ENCODE measurements at places on chromosomes 12 and 14. TPM values are rescaled to one million over a fixed set of nuclear protein-coding genes. Genes with fewer than 3 reads are reported as not detected.

The NEUROD4 gene
- 0.11 TPM for total RNA-seq

The P3H3 gene
- total RNA-seq = 21.6 TPM

The ACVRL1 gene
- 10.6 TPM for total RNA-seq

The CTSG gene
- not detected for total RNA-seq

The GYS2 gene
- not detected for total RNA-seq

The GLI1 gene
- 3.4 TPM for total RNA-seq

The LRP1-AS gene
- 0.88 TPM for total RNA-seq

The ANO2 gene
- 0.68 TPM for total RNA-seq

The MANSC4 gene
- not detected for total RNA-seq

The SPX gene
- 0.25 TPM for total RNA-seq

The BEGAIN gene
- total RNA-seq = 16.0 TPM

The BBOF1 gene
- 8.3 TPM for total RNA-seq

- no peak for ATAC-seq
These were observed 358.0 kb downstream of the DAD1 start for GRCh38 chr14:22231018-22231417.

DNA sequence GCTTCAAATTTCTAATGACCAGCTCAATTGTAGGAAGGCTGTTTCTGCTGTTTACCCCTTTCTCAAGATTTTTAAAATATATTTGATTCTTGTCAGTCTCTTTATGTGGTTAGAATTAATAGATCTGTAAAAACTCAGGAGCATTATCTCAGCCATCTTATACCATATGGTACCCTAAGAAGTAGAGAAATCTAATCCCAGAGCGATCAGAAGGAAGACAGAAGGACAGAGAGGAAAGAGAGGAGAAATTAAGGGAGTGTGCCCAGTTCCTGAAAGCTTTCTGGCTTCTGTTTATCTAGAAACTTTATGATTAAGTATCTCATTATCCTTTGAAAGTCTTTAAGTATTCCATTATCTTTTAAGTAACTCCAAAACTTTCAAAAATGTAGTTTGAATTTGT, 152.1 kb upstream of the NAV3 start:
- no peak for ATAC-seq

GRCh38 chr12:121186826-121187225, 23.1 kb upstream of the P2RX4 start:
- no peak for ATAC-seq

GRCh38 chr12:88726806-88727720, 146.8 kb upstream of the KITLG start:
- ATAC-seq = no peak

GRCh38 chr14:103111232-103111868, 11.9 kb upstream of the TNFAIP2 start:
- ATAC-seq = no peak

DNA sequence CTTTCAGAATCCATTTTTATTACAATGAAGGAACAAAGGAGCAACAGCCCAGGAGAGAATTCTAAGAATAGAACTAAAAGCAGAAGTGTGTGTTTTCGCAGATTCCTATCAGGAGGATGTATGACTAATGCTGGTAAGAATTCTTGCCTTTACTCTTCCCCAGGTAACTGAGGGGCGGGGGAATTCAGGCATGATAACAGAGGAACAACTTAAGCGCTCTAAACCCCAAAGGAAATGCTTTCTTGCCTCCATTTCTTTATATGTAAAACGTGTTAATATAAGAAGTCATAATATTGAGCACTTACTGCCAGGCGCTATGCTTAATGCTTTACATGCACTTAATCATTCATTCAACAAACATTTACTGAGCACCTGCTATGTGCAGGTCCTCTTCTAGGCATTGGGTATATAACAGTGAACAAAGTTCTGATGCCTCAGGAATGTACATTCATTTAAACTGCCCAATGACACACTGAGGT, 4.5 kb downstream of the HCAR1 start:
- ATAC-seq = no peak

DNA sequence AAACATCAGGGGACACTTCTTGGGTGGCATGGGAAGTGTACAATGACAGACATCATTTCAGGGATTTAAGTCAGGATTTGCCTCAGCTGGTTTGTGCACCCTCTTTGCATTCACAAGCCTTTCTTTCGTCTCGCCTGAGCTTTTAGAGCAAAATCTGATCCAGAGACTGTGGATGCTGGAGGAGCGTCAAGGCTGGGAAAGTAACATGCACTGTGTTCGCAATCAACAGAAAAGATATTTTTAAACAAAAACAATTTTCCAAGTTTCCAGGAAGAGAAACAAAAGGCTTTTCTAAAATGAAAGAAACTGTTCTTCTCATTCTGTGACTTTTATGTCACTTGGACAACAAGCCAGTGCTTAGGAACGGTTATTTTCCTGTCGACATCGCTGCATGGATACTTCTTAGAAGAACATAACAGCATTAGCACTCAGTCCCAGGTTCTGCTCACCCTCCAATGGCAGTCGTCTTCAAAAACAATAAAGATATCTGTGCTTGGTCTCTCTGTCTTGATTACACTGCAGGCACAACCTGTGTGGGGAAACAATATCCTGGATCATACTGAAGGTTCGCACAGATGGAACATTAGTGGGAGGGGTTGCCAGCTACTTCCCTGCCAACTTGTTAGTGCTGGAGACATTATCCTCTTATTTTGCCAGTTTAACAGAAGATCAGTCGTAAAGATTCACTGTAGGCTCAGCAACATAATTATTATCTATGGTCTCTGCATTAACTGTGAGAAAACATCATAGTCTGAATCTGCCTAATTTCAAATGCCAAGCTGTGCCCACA, 403.3 kb upstream of the ATP2B1 start:
- no peak for ATAC-seq

GRCh38 chr14:95507701-95508103, 8.7 kb downstream of the SYNE3 start:
- ATAC-seq = peak; percentile 9

- no peak for ATAC-seq
These were observed 323.9 kb upstream of the DIO2 start for GRCh38 chr14:80535171-80535570.

- no peak for ATAC-seq
These were observed 75.6 kb downstream of the USP15 start for GRCh38 chr12:62335796-62336195.

DNA sequence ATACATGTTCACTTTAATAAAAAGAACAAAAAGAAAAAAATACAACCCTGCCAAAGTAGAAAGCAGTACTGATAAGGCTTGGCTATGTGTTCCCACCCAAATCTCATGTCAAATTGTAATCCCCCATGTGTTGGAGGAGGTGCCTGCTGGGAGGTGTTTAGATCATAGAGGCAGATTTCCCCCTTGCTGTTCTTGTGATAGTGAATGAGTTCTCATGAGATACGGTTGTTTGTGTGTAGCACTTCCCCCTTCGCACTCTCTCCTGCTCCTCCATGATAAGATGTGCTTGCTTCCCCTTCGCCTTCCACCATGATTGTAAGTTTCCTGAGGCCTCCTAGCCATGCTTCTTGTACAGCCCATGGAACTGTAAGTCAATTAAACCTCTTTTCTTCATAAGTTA, 59.9 kb downstream of the USP15 start:
- no peak for ATAC-seq

- no peak for ATAC-seq
These were observed 49.2 kb upstream of the ANP32D start for GRCh38 chr12:48423171-48423570.

- no peak for ATAC-seq
These were observed 109.5 kb downstream of the BTG1 start for GRCh38 chr12:92036061-92036620.

GRCh38 chr14:101153691-101154090, 250.2 kb upstream of the RTL1 start:
- ATAC-seq = no peak

GRCh38 chr14:73888460-73888725, 1.7 kb downstream of the ZNF410 start:
- ATAC-seq = no peak

GRCh38 chr14:31950764-31951637, 126.1 kb upstream of the ARHGAP5 start:
- peak; percentile 88 for ATAC-seq

GRCh38 chr12:114450515-114451300, 44.8 kb upstream of the TBX5 start:
- no peak for ATAC-seq

GRCh38 chr12:52166672-52167071, 25.1 kb downstream of the KRT80 start:
- ATAC-seq = no peak

DNA sequence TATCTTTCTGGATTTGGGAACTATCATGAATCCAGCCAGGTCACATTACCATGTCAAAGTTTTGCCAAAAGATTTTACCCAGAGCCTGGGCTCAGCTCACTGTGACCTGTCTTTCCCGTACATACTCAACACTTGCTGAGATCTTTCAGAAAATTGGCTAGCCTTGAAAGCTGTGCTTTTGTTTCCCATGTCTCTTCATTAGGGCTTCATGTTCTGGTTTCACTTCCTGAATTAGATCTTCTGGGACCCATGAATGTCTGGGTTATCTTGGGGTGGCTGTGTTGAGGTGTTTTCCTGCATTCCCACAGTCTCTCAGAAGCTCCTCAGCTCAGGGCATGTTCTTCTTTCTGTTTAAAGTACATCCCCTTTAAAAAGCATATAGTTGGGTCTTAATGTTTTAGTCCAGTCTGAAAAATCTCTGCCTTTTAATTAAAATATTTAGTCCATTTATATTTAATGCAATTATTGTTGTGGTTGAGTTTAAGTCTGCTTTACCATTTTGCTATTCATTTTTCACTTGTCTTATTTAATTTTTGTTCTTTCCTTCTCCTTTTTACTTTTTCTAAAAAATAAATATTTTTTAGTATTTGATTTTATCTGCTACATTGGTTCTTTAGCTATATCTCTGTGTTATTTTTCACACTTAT, 242.7 kb downstream of the VRK1 start:
- no peak for ATAC-seq

DNA sequence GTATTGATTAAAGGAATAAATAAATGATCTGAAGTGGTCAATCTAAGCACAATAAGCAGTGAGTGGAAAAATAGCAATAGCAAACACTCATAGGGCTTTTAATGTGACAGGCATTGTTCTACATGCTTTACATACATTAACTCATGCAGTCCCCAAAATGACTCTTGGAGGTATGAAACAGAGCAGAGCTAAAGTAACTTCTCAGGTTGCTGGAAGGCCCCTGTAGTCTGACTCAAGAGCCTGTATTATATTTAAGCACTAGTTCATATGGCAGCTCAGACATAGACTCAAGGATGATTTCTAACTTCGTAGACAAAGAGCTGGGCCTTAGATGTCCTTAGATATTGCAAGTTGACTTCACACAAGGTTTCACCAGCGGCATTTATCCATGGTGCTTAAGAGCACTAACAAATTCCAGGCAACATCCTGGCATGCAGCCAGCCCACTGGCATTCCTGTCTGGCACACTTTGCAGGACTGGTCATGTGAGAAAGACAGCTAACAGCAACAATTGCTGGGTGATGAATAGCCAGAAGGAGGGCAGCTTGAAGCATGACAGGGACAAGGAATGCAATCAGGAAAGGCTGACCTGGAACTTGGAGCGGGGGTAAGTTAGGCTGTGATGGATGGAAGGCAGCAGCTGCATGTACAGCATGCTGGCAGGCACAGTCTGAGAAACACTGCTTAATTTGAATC, 22.9 kb upstream of the KTN1 start:
- ATAC-seq = no peak

- ATAC-seq = no peak
These were observed 2.0 kb downstream of the PTPN11 start for GRCh38 chr12:112420740-112421139.

DNA sequence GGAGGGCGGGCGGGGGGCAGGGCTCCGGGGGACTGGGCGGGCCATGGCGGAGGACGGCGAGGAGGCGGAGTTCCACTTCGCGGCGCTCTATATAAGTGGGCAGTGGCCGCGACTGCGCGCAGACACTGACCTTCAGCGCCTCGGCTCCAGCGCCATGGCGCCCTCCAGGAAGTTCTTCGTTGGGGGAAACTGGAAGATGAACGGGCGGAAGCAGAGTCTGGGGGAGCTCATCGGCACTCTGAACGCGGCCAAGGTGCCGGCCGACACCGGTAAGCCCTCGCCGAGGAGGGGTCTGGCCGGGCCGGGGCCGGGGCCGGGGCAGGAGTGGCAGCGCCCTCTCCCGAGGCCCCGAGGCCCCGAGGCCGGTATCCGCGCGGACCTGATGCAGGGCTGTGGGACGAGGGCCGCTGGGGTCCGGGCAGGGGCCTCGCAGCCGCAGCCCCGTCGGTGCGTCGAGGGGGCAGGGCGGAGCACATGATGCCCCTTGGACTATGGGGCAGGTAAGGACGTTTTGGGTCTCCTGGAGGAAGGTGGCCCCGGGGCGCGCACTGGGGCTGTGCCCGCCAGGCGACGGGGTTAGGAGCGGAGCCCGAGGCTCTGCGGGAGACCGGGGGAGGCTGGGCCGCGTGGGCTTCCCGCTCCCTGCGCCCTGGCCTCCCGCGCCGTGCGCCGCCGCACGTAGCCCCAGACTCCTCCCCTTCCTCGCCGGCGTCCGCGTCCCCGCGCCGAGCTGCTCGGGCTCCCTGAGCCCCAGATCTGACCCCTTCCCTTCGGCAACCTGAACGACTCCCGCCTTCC, at the start of gene TPI1:
TPI1 (plus strand) TSS at position 119 of the 798 bp plus-strand sequence; CDS start at position 155, 36 bp downstream.
- ATAC-seq = peak; percentile 76
